Dorsolateral prefrontal cortex (tissue), 122 donors: ENCODE measurements at places on chromosomes 5 and 9. TPM values are rescaled to one million over a fixed set of nuclear protein-coding genes. Genes with fewer than 3 reads are reported as not detected.

The PCDHB15 gene
- total RNA-seq = 8.9 TPM

The IRX2 gene
- not detected for total RNA-seq

The PPP3R2 gene
- total RNA-seq = 2.0 TPM

The FOXE1 gene
- not detected for total RNA-seq

The HEXB gene
- total RNA-seq = 46.3 TPM

The IFNK gene
- not detected for total RNA-seq

The TMEM8B gene
- total RNA-seq = 65.5 TPM

The BARX1 gene
- total RNA-seq = not detected

The CDH6 gene
- 18.2 TPM for total RNA-seq
